ENCODE measurements at places on chromosomes 2 and 18. TPM values are rescaled to one million over a fixed set of nuclear protein-coding genes. Genes with fewer than 3 reads are reported as not detected.

The HOXD1 gene
- not detected for total RNA-seq

The CBLN2 gene
- total RNA-seq = not detected

The CNGA3 gene
- not detected for total RNA-seq

DNA sequence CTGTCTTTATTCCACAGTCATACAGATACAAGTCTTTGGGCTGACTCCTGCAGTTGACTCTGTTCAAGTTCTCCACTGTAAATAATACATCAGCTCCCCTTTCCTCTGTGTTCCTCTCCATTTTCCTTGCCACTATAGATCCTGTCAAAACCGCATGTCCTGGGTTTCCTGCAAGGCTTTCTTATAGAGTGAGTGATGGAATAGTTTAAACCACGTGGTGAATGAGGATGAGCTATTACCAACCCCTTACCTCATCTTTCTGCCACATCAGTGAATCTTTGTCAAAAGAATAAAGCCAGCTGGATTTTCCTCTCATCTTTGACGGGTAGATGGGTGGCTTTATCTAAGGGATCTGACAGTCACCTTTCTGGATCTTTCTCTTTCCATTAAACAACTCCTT, 3.9 kb upstream of the GALNT14 start:
- DNase-seq = no peak

- DNase-seq = peak; percentile 64
Measured at GRCh38 chr2:64859312-64860212, 129.6 kb upstream of the SLC1A4 start.

- no peak for DNase-seq
Measured at GRCh38 chr2:175840256-175840655, 161.8 kb downstream of the LNPK start.

DNA sequence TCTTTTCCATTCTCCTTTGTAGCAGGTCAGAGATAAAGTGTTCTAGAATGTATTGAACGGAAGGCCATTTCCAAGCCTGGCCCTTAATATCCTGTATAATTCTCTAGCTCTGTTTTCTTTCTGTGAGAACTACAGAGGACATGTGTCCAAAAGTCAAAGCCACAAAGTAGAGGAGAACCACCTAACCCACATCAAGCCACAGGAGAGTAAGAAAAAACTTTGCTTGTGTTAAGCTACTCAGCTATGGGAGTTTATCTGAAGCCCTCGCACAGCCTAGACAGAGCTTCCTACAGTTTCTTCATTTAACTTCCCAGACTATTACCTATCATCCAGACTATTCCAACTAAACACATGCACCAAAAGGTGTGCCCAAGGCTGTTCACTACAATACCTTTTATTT, 22.0 kb downstream of the ADAM17 start:
- DNase-seq = no peak

DNA sequence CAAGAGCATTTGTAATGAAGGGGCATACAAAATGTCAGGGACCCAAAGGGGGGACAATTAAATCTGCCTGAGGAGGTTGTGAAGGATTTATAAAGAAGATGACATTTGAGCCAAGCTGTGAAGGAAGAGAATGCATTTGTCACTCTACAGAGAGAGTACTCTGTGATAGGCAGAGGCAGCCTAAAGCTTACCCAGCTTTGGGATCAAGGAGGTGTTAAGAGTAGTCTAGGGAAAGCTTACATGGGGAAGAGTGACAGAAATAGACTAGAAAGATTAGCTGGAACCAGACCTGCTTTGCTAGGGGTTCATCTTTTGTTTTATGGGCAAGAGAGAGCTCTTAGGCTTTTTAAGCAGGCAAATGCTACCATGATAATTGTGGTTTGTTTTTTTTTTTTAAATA, 169.1 kb upstream of the CYP26B1 start:
- no peak for DNase-seq

GRCh38 chr2:239241431-239241960, 159.3 kb downstream of the HDAC4 start:
- DNase-seq = no peak

DNA sequence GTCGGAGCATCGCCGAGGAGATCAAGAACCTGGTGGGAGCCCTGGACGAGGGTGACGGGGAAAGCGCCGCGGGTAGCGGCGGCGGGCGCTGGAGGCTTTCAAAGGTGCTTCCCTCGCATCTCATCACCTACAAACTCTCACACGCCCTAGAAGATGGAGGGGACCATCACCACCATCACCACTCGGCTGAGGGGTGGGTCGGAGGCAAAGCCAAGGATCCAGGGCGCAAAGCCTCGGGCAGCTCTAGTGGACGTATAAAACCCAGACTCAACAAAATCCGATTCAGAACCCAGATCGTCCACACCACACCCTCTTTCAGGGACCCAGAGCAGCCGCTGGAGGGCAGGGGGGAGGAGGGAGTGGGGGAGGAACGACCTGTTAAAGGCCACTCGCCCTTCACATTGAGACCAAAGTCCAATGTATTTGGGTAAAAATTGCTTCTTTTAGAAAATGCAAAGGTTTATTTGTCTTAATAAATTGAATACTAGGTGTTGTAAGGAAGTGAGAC, 1.5 kb downstream of the SOWAHC start:
- no peak for DNase-seq

DNA sequence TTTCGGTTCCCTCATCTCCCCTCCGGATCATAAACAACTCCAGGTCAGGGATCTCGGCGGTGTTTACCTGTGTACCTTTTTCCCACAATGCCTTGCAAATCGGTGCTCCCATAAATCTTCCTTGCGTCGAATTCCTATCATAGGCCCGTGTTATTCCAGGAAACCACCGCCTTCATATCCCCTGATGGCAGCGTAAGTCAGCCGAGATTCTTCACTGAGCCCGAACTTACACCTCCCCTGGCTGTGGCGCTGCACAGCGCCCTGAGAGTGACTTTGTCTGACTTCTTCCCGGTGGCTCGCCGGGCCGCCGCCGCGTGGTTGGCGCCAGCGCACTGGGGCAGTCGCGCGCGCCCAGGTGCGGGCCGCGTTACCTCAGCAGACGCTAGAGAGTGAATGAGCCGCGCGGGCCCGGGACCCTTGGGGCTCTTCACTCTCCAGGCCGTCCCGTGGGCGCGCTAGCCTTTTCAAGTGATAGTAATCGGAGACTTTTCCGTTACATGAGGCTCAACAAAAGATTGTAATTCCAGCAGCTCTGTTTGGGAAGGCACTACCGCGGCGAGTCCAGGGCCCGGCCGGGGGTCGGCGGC, 101.6 kb downstream of the SPTBN1 start:
- DNase-seq = peak; percentile 93

DNA sequence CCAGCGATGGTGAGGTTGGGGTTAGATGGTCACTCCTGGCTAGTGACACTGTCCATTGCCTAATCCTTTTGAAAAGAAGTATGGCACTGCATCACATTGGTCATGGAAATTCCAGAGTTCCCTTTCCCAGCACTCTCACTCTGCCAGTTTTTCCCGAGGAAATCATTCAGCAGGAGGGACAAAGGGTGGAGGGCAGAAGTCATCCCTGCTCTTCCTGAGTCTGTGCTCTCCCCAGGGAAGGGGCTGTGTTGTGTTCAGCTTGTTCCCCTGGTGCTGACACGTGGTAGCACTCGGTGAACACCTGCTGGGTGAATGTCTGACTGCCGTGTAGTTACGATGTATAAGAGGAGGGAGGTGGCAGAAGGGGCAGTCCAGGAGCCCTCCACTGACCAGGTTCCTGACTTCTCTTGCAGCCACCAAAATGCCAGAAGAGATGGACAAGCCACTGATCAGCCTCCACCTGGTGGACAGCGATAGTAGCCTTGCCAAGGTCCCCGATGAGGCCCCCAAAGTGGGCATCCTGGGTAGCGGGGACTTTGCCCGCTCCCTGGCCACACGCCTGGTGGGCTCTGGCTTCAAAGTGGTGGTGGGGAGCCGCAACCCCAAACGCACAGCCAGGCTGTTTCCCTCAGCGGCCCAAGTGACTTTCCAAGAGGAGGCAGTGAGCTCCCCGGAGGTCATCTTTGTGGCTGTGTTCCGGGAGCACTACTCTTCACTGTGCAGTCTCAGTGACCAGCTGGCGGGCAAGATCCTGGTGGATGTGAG, 21.6 kb downstream of the STEAP3 start:
- DNase-seq = no peak

GRCh38 chr2:46252891-46253659, 44.1 kb upstream of the EPAS1 start:
- DNase-seq = no peak

Measured in activated CD4-positive, alpha-beta T cell treated with anti-CD3 and anti-CD28 coated beads, Interleukin-2, amount 10 ng/mL, durations not matched to agents 24 days and 14 days (primary cell).